Ammon's horn (tissue), 1 donor: ENCODE measurements at places on chromosomes 4 and X.

GRCh38 chr4:95599777-95600400 is 51.1 kb upstream of the UNC5C start:
- DNase-seq: no peak

DNA sequence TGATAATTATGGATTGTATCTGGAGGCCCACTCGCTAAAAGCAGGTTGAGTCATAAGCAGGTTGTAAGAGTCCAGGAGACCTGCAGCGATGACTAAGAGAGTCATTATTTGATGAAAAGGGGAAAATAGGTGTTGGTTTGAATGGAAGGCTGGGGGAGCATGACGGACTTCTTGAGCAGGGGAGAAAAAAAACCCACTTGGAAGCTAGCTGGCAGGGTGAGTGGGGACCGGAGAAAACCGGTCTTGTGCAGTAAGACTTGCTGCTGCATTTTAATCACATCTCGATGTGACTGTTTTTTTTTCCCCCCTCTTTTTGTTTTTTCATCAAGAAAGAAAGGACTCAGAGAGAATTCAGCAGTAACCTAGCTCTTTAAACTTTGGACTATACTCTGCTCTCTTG is 90.0 kb downstream of the IGSF1 start:
- DNase-seq: no peak

GRCh38 chr4:56914336-56914735 is 6.6 kb downstream of the REST start:
- no peak for DNase-seq

- DNase-seq: no peak
These were observed 433.1 kb upstream of the FAM241A start for GRCh38 chr4:111712093-111712677.

- no peak for DNase-seq
These were observed 38.3 kb downstream of the RAPGEF2 start for GRCh38 chr4:159141193-159141592.

GRCh38 chrX:133513123-133513522 is 97.8 kb upstream of the GPC4 start:
- no peak for DNase-seq

DNA sequence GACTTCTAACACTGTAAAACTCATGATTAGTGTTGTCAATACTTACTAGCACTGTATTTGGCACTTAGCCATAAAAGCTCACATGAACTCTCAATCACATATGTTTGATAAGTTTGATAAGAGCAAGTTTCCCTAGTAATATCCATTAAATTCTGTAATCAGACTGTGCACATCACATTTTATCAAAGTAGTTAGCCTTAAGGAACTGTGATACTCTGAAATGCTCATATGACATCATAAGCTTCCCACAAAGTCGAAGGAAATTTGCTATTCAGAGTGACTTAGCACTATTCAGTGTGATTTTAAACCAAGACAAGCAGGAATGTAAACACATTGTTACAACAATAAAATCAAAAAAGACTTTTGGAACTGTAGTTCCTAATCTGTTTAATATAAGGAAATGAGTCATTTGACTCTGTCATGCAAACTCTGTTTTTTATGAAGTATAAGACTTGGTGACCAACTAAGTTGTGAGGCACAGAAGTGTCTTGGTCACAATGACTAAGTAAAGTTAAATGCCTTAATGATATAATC is 6.7 kb downstream of the SLC7A11 start:
- no peak for DNase-seq

DNA sequence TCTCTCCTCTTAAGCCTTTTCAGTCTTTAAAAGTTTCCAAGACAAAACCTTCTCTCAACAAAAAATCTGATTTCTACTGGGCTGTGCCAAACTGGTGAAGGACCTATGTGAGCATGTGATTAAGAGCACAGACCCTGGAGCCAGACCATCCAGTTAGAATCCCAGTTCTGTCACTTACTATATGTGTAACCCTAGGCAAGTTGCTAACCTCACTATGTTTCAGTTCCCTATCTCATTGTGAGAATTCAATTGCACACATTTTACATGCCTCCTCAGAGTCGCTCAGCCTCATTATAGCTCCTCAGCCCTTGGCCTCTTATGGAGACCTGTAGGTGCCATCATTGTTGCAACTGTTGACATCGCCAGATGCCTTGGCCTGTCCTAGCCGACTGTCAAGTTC is 54.1 kb upstream of the VEGFD start:
- peak; percentile 2 for DNase-seq

DNA sequence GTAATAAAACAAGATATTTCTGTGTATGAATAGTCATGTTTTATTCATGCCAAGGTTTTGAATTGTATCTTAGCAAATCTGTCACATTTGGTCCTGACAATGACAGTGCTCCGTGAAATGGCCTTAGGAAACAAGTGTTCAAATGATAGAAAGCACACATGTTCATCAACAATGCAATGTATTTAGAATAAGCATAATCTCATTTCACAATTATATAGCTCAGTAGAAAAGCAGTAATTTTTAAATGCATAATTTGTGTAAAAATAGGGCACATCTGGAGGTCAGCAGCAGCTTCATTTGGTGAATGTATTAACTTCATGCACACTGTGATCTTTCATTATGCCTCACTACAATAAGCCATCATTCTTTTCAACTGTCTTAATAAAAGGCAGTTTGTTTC is 380.4 kb downstream of the GPM6A start:
- no peak for DNase-seq

- DNase-seq: no peak
These were observed 94.7 kb upstream of the PUDP start for GRCh38 chrX:7242613-7243012.

DNA sequence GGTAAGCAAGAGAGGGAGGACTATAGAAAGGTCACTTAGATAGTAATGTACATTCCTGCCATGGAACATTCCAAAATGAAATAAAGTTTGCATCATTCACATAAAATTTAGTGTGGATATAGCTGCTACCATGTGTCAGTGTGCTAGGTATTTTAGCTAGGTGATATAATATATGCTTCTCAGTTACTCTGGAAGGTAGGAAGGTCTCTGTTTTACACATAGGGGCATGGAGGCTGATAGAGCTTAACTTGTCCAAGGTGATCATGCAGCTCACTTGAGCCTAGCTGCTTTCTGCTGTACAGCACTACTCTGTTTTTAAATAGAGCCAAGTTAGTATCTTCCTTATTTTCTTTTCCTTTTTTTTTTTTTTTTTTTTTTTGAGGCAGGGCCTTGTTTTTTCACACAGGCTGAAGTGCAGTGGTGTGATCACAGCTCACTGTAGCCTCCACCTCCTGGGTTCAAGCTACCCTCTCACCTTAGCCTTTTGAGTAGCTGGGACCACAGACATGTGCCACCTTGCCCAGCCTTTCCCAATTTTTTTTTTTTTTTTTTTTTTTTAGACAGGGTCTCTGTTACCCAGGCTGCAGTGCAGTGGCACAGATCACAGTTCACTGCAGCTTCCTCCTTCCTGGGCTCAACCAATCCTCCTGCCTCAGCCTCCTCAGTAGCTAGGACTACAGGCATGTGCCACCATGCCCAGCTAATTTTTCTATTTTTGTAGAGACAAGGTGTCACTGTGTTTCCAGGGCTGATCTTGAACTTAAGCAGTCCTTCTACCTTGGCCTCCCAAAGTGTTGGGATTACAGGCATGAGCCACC is 10.4 kb downstream of the AFF1 start:
- DNase-seq: no peak

DNA sequence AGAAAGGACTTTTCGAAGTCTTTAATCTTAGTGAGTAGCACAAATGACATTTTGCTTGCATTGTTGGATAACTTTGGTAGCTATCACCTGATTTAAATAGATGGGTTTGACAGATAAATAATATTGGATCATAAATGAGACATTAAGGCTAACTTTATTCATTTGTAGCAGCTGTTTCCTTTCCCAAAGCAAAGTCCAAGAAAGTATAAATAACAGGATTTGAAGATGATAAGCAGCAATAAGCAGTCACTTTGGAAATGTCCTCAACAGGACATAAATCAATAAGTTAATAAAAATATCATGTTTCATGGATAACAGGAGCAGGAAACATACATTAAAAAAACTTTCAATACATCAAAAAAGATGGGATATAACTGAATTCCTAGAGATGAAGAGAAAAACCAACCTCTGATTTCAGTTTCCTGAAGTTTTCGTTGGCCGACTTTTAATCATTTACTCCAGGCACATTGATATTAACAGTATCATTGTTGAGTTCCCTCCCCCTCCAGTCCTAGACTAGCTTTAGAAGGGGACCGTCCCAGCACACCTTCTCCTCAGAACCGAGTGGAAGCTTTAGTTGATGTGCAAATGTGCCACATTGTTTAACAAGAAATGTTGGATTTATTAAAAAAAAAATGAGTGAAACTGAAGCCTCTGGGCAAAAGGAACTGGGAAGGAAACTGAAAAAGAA is 169.9 kb upstream of the AGA start:
- DNase-seq: no peak

GRCh38 chrX:153728095-153728494 is 3.4 kb downstream of the ABCD1 start:
- no peak for DNase-seq

GRCh38 chrX:21747558-21747957 is 10.4 kb downstream of the SMPX start:
- peak; percentile 53 for DNase-seq

GRCh38 chr4:119506806-119507205 is 121.8 kb downstream of the PDE5A start:
- no peak for DNase-seq

- DNase-seq: no peak
These were observed 10.4 kb downstream of the SLC10A7 start for GRCh38 chr4:146511381-146511780.

GRCh38 chrX:155592331-155592730 is 20.4 kb downstream of the TMLHE start:
- no peak for DNase-seq

- no peak for DNase-seq
These were observed at the start of gene UGT2B11 for GRCh38 chr4:69214716-69215115. UGT2B11 (minus strand) TSS chr4:69214748; CDS start chr4:69214722, 26 bp downstream.

GRCh38 chr4:83082777-83083176 is 31.8 kb downstream of the PLAC8 start:
- DNase-seq: no peak

- no peak for DNase-seq
These were observed 9.9 kb downstream of the PRMT9 start for GRCh38 chr4:147674073-147674472.

DNA sequence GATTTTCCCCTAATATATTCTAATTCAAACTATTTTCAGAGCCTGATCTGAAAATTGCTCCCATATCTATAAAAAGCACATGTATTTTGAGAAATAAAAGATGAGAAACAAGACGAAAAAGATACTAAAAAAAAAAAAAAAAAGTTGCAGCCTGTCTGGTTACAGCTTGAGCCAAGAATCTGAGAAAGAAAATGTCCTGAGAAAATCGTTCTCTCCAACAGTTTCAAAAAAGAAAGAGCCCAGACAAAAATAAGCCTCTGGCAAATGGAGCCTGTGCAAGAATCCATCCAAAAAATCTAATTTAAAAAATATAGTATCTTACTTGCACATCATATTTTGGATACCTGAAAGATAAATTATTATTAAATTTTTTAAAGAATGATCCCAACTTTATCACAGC is 163.0 kb upstream of the TBL1X start:
- DNase-seq: no peak

GRCh38 chr4:1883583-1883982 is 12.4 kb downstream of the NSD2 start:
- DNase-seq: no peak

GRCh38 chr4:83196921-83197320 is 82.4 kb upstream of the PLAC8 start:
- DNase-seq: no peak

DNA sequence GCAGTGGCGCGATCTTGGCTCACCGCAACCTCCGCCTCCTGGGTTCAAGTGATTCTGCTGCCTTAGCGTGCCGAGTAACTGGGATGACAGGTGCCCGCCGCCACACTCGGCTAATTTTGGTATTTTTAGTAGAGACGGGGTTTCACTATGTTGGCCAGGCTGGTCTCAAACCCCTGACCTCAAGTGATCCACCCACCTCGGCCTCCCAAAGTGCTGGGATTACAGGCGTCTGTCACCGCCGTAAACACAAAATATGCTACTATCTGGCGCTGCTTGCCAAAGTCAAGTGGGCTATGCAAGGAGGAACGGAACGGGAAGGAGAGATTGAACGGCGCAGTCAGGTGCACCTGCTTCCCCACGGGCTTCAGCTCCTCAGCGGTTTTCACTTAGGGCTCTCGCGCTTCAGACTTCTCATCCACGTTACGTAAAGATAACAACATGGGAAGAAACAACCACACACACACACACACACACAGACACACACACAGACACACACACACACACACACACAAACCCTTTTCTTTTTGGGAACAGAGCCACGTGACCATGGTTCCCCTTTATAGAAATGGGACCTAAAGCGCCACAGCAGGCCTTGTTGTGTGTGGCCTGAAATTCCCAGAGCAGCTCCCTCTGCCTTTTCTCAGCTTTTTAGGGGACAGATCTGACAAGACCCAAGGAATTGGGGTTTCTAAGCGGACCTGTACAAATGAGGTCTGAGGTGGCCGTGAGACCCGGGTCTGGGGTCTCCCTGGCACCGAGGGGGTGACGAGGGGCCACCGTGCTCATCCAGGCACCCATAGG is 1.5 kb downstream of the P2RY8 start:
- peak; percentile 18 for DNase-seq

DNA sequence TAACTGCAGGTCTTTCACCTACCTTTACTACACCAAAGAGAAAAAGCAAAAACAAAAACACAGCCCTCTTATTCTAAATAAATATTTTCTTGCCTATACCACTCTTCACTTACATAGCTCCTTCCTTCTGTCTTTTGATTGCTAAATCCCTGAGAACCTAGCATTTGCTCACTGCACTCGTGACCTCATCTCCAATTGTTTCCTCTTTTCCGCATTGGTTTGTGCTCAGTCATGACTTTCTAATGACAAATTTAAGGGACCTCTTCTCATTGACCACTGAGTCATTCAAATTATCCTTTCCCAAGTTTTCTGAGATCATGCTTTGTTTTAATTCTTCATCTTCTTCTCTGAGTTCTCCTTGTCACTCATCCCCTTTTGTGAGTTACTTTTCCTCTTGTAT is 1697.1 kb downstream of the STIM2 start:
- no peak for DNase-seq

DNA sequence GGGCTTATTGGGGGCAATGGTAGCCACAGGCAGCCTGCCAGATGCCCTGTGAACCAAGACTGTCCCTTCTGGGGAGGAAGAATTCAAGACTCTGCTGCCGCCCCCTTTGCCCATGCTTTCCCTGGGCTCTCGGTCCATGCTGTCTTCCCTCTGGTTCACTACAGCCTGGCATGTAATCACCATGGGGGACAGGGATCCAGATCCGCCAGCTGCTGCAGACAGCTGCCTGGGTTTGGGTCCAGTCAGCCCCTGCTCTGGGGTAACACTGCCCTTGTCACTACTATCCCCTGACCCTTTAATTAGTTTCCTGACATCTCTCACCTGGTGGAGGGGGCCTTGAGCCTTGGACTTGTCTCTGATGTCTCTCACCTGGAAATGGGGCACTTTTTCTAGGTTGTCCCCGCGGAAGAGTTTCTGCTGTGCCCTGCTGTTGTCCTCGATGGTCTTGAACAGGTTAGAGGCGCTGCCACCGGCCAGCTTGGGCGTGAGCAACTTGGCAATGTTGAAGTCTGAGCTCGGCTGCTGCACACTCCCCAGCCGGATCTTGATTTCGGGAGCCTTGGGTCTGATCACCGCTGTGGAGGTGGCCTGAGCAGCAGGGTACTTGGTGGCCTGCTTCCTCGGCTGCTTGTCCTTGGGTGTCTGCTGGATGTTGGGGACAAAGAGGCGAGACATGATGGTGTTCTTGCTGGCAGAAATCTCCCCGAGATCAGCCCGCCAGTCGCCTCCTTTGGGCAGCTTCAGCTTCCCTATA is 6.4 kb downstream of the C4orf54 start:
- no peak for DNase-seq
